CD4-positive, alpha-beta memory T cell (primary cell): ENCODE measurements at places on chromosomes 13 and 19.

DNA sequence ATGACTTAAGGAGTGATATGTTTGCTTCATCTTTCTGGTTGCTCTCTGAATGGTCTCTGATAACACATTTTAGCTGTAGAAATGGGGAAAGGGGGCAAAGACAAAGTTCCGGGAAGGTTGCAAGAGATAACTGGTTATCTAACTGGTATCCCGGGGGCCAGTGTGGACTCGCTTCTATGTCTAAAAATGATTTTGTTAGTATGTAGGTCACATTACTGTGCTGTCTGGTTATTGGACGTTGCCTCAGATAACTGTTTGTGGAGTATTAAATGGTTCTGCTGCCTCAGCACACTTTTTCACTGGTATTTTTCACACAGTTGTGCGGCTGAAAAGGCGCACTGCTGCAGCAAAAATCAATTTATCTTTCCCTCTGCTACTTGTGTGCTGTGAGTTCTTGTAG, 63.0 kb upstream of the ZNF536 start:
- DNase-seq: no peak

DNA sequence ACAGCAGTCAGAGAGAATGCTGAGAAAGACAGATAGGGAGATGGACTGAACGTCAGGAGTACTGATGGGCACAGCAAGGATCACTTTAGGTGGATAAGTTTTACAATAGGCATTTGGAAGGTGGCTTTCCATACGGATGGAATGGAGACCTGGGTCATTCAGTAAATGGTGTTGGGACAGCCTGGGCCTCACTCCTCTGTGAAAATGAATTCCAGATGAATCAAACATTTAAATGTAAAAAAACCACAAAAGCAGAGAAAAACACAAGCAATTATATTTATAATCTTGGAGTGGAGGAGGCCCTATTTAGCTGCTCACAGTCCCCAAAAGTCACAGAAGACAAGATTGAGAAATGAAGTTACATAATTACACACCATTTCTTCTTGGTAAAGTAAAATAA, 4.7 kb downstream of the IL17D start:
- no peak for DNase-seq

GRCh38 chr19:8120636-8121480, 28.5 kb downstream of the FBN3 start:
- DNase-seq: no peak

DNA sequence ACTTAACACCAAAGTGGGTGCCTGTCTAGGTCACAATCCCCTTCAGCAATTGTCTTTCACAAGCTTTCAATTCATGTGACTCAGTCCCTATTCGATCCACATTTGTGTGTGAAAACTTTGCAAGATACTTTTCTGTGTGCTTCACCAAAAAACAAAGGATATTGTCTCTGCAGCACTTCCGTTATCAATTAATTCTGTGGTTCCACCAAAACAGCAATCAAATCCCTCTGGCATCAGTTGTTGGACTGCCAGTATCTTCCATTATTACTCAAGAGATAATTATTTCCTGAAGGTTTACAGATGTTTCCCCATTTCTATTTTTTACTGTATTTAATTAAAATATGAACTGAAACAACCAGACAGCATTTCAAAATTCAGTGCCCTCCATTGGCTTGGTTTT, 481.4 kb downstream of the SUCLA2 start:
- DNase-seq: no peak

GRCh38 chr13:91311491-91311890, 36.0 kb upstream of the MIR17HG start:
- DNase-seq: no peak

DNA sequence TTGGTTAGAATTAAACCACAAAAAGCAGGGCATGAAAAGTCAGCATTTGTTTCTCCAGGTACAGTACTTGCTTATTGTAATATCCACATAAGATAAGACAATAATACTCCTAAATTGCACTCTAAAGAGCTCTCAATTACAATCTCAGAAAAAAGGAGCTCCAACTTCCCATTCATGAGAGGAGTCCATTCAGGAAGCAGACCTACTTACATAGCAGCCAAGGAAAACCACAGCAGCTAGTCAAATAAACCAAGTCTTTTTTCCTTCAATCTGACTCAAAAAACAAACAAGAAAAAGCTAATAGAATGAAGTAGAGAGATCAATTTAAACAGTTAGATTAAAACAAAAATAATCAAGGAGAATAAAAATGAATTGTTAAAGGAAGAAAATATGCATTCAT, 885.2 kb upstream of the SLITRK6 start:
- DNase-seq: no peak

DNA sequence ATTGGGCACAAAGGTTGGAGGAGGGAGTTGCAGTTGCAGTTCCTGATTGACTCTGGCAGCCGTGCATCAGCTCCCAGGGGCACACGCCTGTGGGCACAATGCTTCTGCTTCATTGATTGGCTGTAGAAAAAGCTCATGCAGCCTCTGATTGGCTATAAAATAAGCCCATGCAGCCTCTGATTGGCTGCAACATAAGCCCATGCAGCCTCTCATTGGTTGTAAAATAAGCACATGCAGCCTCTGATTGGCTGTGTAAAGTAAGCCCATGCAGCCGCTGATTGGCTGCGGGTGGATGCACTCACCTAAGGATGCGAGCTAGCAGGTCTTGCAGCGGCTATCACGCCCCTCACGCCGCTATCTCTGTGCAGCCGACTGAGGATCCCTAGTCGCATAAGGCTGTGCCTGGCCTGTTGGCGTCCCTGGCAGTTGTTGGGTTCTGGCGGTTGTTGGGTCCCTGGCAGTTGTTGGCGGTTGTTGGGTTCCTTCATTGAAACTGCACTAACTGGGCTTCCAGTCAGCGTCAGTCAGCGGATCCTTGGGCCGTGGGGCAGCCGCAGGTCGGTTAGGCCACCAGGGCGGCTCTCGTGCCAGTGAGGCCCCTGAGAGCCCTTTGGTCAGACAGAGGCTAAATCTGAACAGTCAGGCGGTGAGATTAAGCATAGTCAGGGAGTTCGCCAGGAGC, at the start of gene SIGLECL1:
SIGLECL1 (plus strand) TSS at position 295 of the 682 bp plus-strand sequence. CDS start 12,993 bp downstream, outside the sequence.
- no peak for DNase-seq

GRCh38 chr19:7441468-7442146, 47.2 kb downstream of the PEX11G start:
- no peak for DNase-seq

DNA sequence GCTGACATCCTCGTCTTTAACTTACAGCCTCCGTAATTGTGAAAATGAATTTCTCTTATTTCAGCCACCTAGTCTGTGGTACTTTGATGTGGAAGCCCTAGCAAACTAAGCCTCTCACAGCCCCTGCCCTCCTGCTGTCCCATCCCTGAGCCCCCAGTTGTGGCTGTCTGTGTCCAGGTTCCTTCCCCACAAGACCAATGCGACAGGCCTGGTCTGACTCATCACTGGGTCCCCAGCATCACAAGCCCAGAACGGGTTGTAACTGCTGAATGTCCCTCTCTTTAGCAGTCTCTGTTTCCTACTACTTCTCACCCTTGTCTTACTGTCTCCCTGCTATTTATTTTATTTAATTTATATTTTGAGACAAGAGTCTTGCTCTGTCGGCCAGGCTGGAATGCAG, 5.7 kb downstream of the POU2F2 start:
- no peak for DNase-seq

DNA sequence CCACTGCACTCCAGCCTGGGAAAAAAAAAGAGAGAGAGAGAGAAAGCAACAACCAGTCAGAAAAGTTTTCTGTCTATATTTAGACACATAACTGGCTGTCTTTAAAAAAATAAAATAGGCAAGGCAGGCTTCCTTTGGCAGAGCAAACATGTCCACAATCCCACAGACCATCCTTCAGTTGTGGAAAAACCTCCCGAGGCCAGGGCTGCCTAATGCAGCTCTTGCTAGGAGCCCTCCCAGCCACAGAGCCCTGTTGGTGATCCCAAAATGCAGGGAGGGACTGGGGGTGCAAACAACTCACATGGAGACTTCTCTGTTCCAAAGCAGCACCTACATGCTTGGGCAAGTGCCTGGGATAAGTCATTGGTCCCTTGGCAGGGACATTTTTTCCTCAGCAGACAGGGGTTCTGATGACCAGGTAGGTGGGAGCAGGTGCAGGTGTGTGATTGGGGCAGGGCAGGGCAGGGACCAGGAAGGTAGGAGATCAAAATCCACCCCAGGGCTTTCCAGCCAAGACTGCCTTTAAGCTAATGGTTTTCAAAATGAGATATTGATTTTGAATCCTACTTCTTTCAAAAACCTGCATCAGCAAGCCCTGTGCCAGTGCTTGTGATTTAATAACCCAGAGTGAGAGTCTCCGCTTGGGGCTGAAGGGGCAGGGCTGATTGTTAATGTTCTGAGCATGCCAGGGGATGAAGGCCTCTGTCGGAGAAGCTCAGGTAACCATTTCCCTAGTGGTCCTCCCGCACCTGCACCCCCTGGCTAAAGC, 178.5 kb downstream of the USP12 start:
- no peak for DNase-seq

DNA sequence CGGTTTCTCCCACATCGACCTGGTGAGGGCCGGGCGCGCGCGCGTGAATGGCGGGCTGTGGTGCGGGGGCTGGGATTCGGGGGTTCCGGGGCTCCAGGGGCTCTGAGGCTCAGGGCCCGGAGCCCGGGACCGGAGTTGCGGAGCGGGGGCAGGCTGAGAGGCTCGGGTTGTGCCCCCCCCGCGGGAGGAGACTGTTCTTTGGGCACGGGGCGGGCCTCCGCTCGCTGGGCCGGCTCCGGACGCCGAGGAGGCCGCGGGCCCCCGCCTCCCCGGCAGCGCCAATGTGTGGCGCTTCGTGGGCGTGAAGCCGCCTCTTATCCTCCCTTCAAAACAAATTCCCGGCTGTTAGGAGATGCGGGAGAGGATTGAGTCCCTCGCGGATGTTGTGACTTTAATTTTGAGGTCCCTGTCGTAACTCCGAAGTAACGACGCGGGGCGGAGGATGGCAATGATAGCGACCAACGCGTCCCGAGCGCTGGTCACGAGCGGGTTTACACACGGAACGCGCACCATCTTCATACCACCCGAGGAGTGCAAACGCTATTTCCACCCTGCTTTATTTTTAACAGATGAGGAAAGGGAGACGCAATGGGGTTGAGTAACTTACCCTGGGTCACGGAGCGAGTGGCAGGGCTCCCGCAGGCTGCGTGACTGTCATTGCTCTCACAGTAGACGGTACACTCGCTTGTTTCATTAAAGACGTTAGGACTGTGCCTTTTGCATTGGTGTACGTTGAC, 536 bp downstream of the UBA2 start:
- no peak for DNase-seq

GRCh38 chr13:110546926-110547325, 14.6 kb downstream of the RAB20 start:
- DNase-seq: no peak

DNA sequence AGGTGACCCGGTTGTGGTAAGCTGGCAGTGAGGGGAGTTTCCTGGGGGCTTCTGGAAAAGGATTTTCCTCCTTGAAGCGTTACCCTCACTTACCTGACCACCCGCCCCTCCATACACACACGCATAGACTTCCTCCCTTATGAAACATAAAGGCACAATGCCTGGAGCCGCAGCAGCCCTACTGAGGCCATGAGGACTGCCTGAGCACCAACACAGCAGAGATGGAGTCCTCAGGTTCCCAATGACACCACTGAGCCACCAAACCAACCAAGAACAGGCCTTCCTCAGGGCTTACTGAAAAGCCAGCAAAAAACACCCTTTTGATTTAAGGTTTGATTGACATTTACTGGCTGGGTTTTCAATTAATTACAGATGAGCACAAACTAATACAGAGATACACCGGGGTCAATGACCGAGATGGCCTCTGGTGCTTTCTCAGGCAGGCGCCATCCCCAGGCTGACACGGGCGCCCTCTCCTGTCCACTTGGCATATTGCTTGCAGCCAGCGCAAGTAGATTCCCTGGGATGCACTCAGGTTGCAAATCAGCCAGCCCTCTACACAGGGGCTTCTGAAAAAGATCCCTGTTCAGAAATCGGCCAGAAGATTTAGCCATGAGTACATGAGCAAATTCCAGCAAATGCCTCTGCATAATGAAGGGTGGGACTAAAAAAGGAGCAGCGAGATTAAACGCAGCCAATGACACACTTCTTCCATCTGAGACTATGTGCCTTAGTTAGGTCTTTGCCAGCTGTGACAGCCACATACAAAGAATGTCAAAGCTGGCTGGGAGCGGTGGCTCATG, 14.8 kb downstream of the OPA3 start:
- DNase-seq: peak; percentile 46

DNA sequence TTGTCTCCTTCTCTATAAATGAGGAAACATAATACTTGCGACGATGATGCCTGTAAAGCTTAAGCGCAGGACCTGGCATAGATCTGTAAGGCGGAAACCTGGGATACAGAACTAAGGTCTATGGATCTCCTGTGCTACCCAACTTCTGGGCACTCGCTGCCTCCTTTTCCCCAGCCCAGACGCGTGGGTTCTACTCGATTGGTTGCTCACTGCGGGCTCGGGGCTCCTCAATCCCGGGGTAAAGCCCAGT, 615 bp upstream of the PSMC4 start:
- no peak for DNase-seq

DNA sequence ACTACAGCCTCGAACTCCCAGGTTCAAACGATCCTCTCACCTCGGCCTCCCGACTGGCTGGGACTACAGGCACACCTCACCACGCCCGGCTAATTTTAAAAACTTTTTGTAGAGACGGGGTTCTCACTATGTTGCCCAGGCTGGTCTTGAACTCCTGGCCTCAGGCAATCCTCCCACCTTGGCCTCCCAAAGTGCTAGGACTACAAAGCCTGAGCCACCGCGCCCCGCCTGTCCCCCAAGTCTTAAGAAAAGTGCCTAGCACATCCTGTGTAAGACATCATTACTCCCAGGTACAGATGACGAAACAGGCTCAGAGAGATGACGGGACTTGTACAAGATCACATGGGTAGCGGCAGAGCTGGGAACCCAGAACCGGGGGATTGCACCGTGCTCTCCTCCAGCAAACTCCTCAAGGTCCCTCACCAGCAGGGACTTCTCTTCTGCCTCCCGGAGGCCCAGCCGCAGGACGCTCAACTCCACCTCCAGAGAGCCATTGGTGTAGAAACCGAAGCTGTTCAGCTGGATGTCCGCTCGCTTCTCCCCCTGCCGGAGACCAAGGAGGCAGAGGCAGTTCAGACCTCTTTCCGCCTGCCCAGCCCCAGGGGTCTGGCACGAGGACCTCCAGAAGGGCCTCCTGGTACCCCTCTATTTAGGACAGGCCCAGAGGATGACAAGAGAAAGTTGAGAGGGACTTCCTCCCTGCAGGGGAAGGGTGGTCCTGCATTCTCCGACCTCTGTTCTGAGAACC, 1.0 kb downstream of the GPR108 start:
- peak; percentile 89 for DNase-seq

- no peak for DNase-seq
Measured at GRCh38 chr19:843180-843835, 2.5 kb downstream of the PRTN3 start.

- peak; percentile 58 for DNase-seq
Measured at GRCh38 chr13:78603240-78603957, at the start of gene POU4F1. POU4F1 (minus strand) TSS chr13:78603552; CDS start chr13:78603326, 226 bp downstream.
